ENCODE measurements at places on chromosomes 5 and 9. TPM values are rescaled to one million over a fixed set of nuclear protein-coding genes. Genes with fewer than 3 reads are reported as not detected.

LURAP1L gene
- 2.8 TPM for polyA plus RNA-seq

SPTAN1 gene
- 822 TPM for polyA plus RNA-seq

TXNDC8 gene
- polyA plus RNA-seq, result not detected

GRAMD2B gene
- 16.2 TPM for polyA plus RNA-seq

Measured in brain (organoid and tissue), 16 donors.